ENCODE measurements at places on chromosomes 11 and 22.

DNA sequence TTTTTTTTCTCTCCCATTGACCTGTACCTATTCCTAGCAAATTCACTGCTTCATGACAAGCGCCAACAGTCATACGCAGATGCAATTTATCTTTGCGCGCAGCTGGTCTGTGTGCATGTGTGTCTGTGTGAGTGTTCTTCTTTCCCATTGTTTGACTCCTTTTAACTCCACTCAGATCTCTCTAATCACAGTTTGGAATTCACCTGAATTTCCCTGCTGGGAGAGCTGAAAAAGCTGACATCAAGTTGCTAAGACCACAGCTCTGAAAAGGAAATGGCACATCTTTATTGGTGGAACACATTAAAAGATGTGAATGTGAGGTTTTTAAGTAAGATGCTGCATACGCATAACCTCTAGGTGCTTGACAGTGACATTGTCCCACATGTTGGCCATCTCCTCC lies 187.4 kb upstream of the MTMR2 start:
- DNase-seq: no peak

- no peak for DNase-seq
These were observed 8.2 kb downstream of the CBX7 start for GRCh38 chr22:39144101-39144767.

- peak; percentile 41 for DNase-seq
These were observed 26.1 kb downstream of the PTPRJ start for GRCh38 chr11:48006301-48006992.

- no peak for DNase-seq
These were observed 19.2 kb upstream of the GALNT18 start for GRCh38 chr11:11640996-11641395.

GRCh38 chr11:120556797-120557196 lies 45.2 kb downstream of the GRIK4 start:
- no peak for DNase-seq

DNA sequence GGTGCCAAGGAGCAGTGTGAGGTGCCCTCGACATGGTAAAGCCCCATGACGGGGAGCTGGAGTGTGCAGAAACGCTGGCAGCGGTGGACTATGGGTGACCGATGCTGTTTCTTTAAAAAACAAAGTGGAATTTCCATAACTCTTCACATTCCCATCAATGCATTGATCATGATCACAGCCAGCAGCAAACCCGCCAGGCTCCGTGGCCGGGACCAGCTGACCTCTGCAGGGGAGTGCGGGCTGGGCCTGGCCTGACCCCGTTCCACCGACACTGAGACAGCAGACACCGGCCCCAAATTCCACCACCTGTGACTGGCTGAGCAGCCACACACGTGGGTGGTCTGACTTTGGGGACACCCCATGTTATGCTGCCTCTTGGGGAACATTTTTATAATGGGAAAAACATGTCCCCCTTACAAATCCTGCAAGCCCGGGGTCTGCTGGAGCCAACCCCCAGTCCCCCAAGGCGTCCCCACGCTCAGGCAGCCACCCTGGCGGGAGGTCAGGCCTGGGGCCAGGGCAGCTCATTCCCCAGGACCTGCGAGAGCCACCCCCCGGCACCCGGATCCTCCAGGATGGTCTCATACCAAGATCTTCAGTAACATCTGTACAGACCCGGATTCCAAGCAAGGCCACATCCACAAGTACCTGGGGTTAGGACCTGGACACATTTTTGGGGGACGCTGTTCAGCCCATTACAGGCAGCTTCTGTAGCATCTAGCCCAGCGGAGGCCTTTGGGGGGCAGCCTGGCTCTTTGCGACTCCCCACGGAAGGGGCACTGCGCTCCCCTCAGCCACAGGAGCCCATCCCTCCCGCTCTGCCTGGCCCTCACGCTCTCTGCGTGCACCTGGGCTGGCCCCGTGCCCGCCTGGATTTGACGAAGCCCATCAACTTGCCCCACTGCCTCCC lies 20.6 kb downstream of the OSBPL5 start:
- no peak for DNase-seq

DNA sequence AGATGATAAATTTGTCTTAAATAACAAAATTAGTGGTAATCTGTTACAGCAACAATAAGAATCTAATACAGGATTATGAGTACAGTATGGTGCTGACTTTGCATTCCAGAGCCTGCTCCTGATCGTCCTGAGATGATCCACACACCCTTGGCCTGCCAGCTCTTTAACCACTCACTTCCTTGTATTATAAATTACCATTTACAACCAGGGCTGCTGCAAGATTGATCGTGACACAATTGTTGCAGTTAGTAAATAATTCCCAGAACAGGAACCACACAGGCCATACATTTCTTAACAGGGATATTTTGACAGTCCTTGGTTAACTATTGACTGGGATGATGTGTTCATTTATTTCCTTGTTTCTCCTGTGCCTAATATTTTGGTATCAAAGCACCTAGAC lies 3.8 kb upstream of the CBLIF start:
- no peak for DNase-seq

DNA sequence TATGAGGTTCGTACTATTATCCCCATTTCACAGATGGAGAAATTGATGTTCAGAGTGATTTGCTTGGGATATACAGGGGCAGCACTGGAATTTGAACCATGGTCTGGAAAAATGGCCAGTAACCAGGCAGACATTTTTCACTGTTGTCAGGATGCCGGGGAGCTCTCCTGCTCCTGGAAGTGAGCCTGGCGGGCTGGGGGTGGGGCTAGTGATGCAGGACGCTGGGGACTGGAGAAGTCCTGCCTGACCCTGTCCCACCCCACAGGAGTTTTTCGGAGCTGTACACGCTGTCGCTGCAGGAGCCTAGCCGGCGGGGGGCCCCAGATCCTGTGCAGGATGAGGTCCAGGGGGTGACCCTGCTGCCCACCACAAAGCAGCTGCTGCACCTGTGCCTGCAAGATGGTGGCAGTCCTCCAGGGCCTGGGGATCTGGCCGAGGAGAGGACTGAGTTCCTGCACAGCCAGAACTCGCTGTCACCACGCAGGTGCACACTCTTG lies 11.1 kb downstream of the SIPA1 start:
- DNase-seq: no peak
